Immature natural killer cell (primary cell): ENCODE measurements at places on chromosomes 6 and 20. TPM values are rescaled to one million over a fixed set of nuclear protein-coding genes. Genes with fewer than 3 reads are reported as not detected.
A peak's percentile ranks its signal among the peaks of the same experiment; 100 is the strongest.

RIPPLY2 gene
- polyA plus RNA-seq, result not detected

MOG gene
- polyA plus RNA-seq, result not detected

PRDM1 gene
- 33.0 TPM for polyA plus RNA-seq

LRFN2 gene
- polyA plus RNA-seq, result 0.87 TPM

GLO1 gene
- polyA plus RNA-seq, result 186 TPM

ERGIC3 gene
- 169 TPM for polyA plus RNA-seq

TRIM40 gene
- not detected for polyA plus RNA-seq

ZKSCAN8 gene
- 0.44 TPM for polyA plus RNA-seq

GTF3C6 gene
- 141 TPM for polyA plus RNA-seq

PKIB gene
- 5.0 TPM for polyA plus RNA-seq

TXLNB gene
- polyA plus RNA-seq, result 0.08 TPM

PPP1R14C gene
- polyA plus RNA-seq, result not detected

- H3K4me1 ChIP-seq, result peaks cover 39% of the 10 kb centered on the region
- no peak for DNase-seq
- H3K36me3 ChIP-seq, result no peaks in the 10 kb centered on the region
- peaks cover 2% of the 10 kb centered on the region for H3K27me3 ChIP-seq
Observed at GRCh38 chr6:110043366-110043994, 65.4 kb downstream of the GPR6 start.

DNA sequence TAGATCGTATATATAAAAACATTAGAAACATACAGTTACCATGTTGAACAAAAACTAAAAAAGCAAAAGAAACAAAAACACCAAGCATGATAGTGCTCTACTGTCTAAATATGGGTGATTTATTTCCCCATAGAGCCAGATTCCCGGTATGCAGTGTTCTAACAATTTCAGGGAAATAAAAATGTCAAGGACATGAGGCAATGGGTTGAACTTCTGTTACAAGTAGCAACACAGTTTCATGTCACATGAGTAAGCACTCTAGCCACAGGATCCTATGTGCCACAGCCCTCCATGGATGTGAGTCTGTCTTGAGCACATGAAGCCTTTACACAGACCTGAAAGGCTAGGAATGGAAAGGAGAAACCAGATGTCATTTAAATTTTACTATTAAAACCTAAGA is 96.0 kb downstream of the MAP3K5 start:
- peaks cover 3% of the 10 kb centered on the region for H3K36me3 ChIP-seq
- no peaks in the 10 kb centered on the region for H3K27me3 ChIP-seq
- no peak overlapping the region for H3K4me3 ChIP-seq

GRCh38 chr6:127516662-127517273 is 2.4 kb downstream of the MTCL3 start:
- peaks cover 17% of the 10 kb centered on the region for H3K4me1 ChIP-seq
- peak overlapping the region; percentile 76 for H3K4me3 ChIP-seq
- no peak for DNase-seq
- H3K27me3 ChIP-seq, result peaks cover 31% of the 10 kb centered on the region
- H3K27ac ChIP-seq, result no peak overlapping the region

DNA sequence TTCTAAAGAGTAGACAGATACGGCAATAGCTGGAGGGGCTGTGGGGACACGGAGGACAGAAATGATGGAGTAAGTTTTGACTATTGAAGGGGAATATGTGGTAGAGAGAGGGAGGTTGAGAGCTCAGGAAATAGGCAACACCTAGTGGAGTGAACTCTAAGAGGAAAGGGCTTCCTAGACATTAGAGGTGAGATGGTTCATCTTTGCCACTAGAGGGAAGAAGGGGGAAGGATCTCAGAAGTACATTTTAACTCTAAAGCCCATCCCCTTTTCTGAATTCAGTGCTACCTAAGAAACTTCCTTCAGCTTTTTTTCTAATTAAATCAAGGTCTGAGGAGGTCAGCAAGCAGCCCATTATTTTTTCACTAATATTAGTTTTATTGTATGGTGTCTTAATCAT is 689.4 kb upstream of the MAP3K7 start:
- H3K27me3 ChIP-seq, result peaks cover 1% of the 10 kb centered on the region
- no peaks in the 10 kb centered on the region for H3K36me3 ChIP-seq
- DNase-seq, result no peak
- H3K4me1 ChIP-seq, result no peaks in the 10 kb centered on the region
- no peak overlapping the region for H3K27ac ChIP-seq

GRCh38 chr6:100613656-100614055 is 148.9 kb upstream of the SIM1 start:
- no peaks in the 10 kb centered on the region for H3K27me3 ChIP-seq
- H3K36me3 ChIP-seq, result peaks cover 19% of the 10 kb centered on the region
- no peak for DNase-seq

DNA sequence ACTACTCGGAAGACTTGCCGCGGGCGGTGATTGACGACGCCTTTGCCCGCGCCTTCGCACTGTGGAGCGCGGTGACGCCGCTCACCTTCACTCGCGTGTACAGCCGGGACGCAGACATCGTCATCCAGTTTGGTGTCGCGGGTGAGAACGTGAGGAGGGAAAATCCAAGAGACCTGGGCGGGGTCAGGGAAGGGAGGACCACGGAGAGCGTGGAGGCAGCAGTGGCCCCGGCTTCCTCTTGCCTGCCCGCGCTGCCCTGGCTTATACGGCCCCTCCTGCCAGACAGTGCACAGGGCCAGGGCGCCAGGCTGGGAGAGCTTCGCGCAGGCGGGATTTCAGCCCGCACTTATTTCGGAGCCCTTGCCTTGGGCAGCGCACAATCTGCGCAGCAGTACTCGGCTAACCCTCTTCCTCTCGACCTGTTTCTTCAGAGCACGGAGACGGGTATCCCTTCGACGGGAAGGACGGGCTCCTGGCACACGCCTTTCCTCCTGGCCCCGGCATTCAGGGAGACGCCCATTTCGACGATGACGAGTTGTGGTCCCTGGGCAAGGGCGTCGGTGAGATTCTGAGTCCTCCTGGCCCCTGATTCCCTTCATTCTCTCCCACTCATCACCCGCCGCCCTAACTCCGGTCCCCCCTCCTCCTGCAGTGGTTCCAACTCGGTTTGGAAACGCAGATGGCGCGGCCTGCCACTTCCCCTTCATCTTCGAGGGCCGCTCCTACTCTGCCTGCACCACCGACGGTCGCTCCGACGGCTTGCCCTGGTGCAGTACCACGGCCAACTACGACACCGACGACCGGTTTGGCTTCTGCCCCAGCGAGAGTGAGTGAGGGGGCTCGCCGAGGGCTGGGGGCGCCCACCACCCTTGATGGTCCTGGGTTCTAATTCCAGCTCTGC is 2.0 kb downstream of the MMP9 start:
- no peak overlapping the region for H3K27ac ChIP-seq
- peaks cover 38% of the 10 kb centered on the region for H3K27me3 ChIP-seq
- H3K4me3 ChIP-seq, result peak overlapping the region; percentile 78
- H3K36me3 ChIP-seq, result no peaks in the 10 kb centered on the region
- DNase-seq, result peak; percentile 65

DNA sequence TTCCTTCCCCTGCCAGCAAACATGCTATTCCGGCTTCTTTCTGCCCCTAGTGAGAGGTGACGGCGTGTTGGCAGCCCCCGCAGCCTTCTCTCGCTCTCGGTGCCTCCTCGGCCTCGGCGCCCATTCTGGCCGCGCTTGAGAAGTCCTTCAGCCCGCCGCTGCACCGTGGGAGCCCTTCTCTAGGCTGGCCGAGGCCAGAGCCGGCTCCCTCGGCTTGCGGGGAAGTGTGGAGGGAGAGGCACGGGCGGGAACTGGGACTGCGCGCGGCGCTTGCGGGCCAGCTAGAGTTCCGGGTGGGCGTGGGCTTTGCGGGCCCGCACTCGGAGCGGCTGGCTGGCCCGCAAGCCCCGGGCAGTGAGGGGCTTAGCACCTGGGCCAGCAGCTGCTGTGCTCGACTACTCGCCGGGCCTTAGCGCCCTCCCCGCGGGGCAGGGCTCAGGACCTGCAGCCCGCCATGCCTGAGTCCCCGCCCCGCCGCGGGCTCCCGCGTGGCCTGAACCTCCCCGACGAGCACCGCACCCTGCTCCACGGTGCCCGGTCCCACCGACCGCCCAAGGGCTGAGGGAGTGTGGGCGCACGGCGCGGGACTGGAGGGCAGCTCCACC is 20.0 kb upstream of the PXDC1 start:
- H3K27me3 ChIP-seq, result peaks cover 4% of the 10 kb centered on the region
- no peak overlapping the region for H3K27ac ChIP-seq
- no peaks in the 10 kb centered on the region for H3K36me3 ChIP-seq

GRCh38 chr20:14064333-14064732 is 69.0 kb downstream of the MACROD2 start:
- H3K4me3 ChIP-seq, result no peak overlapping the region
- peaks cover 3% of the 10 kb centered on the region for H3K27me3 ChIP-seq
- H3K27ac ChIP-seq, result no peak overlapping the region
- no peak for DNase-seq
- no peaks in the 10 kb centered on the region for H3K4me1 ChIP-seq
- H3K36me3 ChIP-seq, result peaks cover 2% of the 10 kb centered on the region

DNA sequence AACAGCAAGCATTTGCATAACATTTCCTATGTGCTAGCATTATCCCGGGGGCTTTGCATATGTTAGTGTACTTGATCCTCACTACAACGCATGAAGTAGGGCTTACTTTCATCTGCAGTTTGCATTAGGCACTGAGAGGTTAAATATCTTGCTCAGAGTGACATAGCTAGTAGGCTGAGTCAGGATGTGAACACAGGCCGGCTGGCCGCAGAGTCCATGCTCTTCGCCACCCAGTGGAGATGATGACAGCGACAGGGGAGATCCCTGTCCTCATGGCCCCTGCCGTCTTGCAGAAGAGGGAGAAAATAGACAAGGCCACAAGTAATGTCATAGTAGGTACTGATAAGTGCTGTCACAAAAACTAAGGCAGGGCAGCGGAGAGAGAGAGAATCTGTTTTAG is 46.9 kb downstream of the LYRM4 start:
- H3K27ac ChIP-seq, result no peak overlapping the region
- no peaks in the 10 kb centered on the region for H3K4me1 ChIP-seq
- no peak for DNase-seq
- peaks cover 2% of the 10 kb centered on the region for H3K27me3 ChIP-seq

GRCh38 chr6:127131772-127132376 is 13.4 kb downstream of the RSPO3 start:
- H3K27me3 ChIP-seq, result no peaks in the 10 kb centered on the region
- H3K4me3 ChIP-seq, result no peak overlapping the region
- no peak overlapping the region for H3K27ac ChIP-seq
- no peak for DNase-seq

- no peak for DNase-seq
- H3K4me3 ChIP-seq, result peak overlapping the region; percentile 63
- H3K27me3 ChIP-seq, result peaks cover 19% of the 10 kb centered on the region
Observed at GRCh38 chr6:1390133-1390945, 963 bp downstream of the FOXF2 start.

GRCh38 chr20:59331721-59332329 is 31.4 kb downstream of the EDN3 start:
- H3K36me3 ChIP-seq, result no peaks in the 10 kb centered on the region
- peaks cover 8% of the 10 kb centered on the region for H3K27me3 ChIP-seq
- no peak overlapping the region for H3K27ac ChIP-seq
- no peak for DNase-seq
- H3K4me3 ChIP-seq, result no peak overlapping the region

GRCh38 chr20:41715526-41715925 is 97.3 kb upstream of the CHD6 start:
- H3K27ac ChIP-seq, result no peak overlapping the region
- H3K27me3 ChIP-seq, result peaks cover 8% of the 10 kb centered on the region
- H3K4me1 ChIP-seq, result no peaks in the 10 kb centered on the region
- H3K4me3 ChIP-seq, result no peak overlapping the region
- DNase-seq, result no peak

DNA sequence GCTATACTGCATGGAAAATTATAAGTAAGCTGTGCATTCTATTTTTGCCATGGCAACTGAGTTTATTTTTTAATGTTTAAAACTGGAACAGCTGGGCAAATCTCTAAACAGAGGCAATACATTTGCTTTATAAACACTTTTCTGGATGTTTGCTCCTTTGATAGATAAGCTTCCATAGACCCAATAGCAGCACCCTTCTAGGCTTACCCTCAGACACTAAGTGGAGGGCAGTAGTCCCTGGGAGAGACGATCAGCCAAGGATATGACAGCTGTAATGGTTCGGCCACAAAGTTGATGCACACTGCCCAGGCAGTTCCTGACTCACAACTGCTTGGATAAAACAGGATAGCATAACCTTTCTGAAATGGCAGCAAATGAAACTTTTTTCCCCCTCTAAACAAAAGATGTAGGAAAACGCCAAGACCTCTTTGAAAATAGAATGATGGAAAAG is 8.5 kb upstream of the MRPS10 start:
- H3K4me1 ChIP-seq, result no peaks in the 10 kb centered on the region
- no peak overlapping the region for H3K27ac ChIP-seq
- H3K36me3 ChIP-seq, result peaks cover 15% of the 10 kb centered on the region
- DNase-seq, result no peak
- H3K4me3 ChIP-seq, result no peak overlapping the region

- H3K36me3 ChIP-seq, result no peaks in the 10 kb centered on the region
- peaks cover 97% of the 10 kb centered on the region for H3K4me1 ChIP-seq
- H3K27me3 ChIP-seq, result peaks cover 11% of the 10 kb centered on the region
- H3K4me3 ChIP-seq, result peak overlapping the region; percentile 79
Observed at GRCh38 chr20:41142919-41143318, 5.6 kb downstream of the PLCG1 start.

DNA sequence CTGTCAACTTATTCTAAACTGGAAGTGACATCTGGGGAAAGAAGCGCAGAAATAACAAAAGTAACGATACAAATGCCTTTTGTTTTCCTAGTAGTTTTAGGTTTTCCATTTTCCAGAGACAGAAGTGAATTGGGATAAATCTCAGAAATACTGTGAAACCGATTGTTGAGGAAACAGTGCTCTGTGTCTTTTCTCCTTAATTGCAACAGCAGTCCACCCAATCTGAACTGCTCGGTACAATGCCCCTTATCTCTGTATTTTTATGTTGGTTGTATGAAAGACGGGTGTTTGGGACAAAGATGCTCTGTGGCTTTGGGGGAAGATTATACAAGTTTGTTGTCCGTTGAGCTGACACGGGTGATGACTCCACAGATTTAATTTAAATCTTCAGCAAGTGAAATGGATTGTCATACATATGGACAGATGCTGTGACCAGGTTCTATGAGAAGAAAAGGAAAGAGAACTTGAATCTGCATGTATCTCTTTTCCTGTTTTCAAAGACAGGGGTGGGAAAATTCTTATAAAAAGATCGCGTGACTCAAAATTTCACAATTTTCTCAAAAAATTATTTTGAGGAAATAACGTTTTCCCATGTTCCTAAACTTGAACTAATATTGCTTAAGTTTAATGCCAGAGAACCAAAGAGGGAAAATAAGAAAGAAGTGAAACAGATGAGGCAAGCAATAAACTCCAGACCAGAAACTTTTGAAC is 41.2 kb downstream of the SASH1 start:
- no peaks in the 10 kb centered on the region for H3K36me3 ChIP-seq
- H3K4me1 ChIP-seq, result no peaks in the 10 kb centered on the region
- H3K4me3 ChIP-seq, result no peak overlapping the region
- no peak overlapping the region for H3K27ac ChIP-seq

- H3K36me3 ChIP-seq, result no peaks in the 10 kb centered on the region
- H3K4me3 ChIP-seq, result no peak overlapping the region
- no peak overlapping the region for H3K27ac ChIP-seq
- no peak for DNase-seq
- peaks cover 2% of the 10 kb centered on the region for H3K27me3 ChIP-seq
Observed at GRCh38 chr6:40721271-40721952, 134.2 kb upstream of the LRFN2 start.

- no peaks in the 10 kb centered on the region for H3K4me1 ChIP-seq
- no peaks in the 10 kb centered on the region for H3K36me3 ChIP-seq
- H3K27me3 ChIP-seq, result no peaks in the 10 kb centered on the region
- DNase-seq, result no peak
- H3K27ac ChIP-seq, result no peak overlapping the region
Observed at GRCh38 chr6:106684011-106684410, 54.6 kb downstream of the QRSL1 start.
